ENCODE measurements at places on chromosomes 11 and 22.

- DNase-seq = no peak
Measured at GRCh38 chr11:124941703-124942102, 5.9 kb upstream of the HEPACAM start.

DNA sequence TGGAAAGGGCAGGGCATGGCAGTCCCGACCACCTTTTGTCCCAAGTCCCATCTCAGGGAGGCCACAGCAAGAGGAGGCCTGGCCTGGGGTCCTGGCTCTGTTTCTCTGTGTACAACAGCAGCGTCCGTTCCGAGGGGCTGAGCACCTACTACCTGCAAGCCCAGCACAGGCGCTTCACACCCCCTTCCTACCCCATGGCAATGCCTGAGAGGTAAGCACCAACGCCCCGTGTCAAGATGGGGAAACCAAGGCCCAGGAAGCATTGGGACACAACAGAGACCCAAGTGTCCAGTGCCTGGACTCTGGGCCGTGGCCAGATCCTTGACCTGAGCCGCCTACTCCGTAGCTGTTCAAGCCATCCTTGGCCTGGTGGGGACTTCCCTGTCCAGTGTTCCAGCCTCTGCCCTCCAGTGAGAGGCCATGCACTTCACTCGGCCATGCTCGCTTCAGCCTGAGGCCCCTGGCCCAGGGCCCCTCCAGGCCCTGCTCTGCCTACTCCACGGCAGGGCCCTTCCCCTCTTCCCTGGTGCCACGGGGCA is 14.3 kb upstream of the TCF20 start:
- DNase-seq = no peak

- no peak for DNase-seq
Measured at GRCh38 chr11:35165423-35166368, 26.7 kb downstream of the CD44 start.

DNA sequence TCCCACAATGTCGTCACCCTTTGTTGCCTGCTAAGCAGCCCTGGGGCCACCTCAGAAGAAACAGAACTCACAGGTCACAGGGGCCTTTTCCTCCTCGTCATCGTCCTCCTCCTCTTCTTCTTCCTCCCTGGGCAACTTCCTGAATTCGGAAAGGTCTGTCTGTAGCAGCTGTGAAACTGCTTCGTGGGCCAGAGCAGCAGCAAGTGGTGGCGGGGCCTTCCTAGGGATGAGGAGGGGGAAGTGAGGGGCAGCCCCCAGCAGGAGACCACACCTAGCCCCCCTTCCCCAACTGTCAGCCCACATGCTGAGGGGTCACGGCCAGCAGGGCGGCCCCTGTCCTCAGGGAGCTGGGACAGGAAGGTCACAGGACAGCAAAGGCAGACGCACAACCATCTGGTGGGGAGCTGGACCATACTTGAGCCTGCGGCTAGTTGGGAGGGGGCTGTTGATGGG is 13.2 kb downstream of the PPM1F start:
- DNase-seq = peak; percentile 53

DNA sequence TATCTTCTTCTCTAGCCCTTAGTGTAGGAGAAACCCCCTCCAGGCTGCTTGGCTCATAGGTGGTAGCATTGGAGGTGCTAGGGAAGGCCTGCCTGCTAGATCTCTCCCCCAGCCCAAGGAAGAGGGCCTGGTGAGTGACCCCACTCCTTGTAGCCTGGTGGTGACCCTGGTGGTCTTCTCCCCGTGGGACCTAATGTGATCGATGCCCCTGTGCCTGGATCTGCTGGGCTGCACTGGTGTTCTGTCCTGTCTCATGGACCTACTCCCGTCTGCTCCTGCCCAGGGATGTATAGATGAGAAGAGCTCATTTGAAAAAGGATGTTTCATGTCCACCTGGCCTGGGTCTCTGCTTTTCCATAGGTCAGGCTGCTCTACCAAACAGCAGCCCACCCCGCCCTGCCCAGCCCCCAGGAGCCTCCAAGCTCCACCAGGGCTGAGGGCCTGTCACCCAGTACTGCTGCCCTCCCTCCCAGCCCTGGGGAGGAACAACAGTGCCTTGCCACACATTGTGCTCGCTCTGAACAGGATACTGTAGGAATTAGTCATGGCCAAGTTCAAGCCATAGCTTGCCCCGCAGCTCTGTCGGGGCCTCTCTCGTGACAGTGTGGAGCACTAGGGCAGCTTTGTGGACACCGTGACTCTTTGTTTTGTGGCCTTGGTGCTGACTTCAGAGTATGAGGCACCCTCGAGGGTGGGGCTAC is 19.7 kb downstream of the SLC37A2 start:
- no peak for DNase-seq

GRCh38 chr11:25776238-25776637 is 555.7 kb upstream of the ANO3 start:
- DNase-seq = no peak

All from retina (tissue), 1 donor.